ENCODE measurements at places on chromosomes 3 and 15.

DNA sequence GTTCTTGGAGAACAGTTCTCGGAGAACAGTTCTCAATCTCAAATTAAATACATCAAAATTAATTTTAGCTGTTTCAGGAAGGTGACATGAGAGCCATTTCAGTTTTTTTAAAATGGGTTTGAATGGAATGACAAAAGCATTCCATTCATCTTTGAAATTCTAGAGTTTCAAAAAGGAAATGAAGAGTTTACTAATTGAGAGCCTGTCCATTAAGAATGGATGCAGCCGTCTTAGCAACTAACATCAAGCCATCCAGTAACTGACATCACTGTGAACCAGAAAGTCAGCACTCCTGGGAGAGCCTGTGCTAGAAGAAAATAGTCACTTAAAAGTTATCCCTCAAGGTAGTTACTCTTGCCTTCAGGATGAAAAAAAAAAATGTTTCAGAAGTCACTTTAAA, 47.0 kb upstream of the FSTL1 start:
- DNase-seq, result no peak

GRCh38 chr3:112464264-112464663, 35.0 kb downstream of the BTLA start:
- no peak for DNase-seq

DNA sequence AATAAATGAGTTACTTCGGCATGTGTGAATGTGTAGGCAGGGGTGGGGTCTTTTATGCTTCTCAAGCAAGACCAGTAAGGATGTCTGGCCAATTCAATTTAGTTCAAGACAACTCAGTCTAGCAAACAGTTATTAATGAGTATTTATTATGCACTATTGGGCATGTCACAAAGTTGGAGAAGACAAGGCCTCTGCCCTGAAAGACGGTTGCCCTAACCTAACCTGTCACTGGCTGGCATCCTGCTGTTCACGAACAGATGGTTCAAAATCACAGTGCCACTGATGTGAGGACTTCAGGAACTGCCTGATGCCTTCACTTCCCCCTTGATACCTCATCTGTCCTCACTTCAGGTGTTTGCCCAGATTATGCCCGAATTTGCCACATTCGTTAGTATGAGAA, 217.8 kb downstream of the SOX2 start:
- no peak for DNase-seq

DNA sequence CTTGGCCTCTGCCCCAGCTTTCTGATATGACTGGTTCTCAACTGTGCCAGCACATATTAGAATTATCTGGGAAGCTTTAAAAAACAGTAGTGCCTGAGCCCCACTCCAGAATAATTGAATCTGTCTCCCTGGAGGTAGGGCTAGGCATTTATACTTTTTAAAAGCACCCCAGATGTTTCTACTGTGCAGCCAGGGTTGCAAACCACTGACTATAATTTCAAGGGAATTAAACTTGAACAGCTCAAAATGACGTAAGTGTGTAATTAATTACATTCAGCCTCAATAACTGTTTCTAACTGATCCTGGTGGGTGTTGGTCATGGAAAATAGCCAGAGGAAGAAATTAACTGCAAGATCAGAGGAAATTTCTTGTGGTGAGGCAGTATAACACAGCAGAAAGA, 4.4 kb upstream of the IRAK2 start:
- no peak for DNase-seq

DNA sequence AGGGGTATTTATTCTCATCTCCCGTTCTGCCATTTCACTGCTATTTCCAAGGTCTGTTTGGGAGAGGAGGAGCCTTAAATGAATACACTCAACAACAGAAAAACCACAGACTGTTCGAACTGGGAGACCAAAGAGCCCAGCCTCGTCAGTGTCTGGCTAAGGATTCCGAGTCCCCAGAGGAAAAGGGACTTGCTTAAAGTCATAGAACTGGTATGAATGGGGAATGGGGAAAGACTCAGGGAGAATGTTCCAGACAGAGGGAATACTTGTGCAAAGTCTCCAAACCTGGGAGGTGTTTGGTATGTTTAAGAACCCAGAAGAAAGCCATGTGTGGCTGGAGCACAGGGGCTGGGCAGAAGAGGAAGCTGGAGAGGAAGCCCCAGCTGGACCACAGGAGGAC, 46.9 kb downstream of the FAM43A start:
- no peak for DNase-seq

DNA sequence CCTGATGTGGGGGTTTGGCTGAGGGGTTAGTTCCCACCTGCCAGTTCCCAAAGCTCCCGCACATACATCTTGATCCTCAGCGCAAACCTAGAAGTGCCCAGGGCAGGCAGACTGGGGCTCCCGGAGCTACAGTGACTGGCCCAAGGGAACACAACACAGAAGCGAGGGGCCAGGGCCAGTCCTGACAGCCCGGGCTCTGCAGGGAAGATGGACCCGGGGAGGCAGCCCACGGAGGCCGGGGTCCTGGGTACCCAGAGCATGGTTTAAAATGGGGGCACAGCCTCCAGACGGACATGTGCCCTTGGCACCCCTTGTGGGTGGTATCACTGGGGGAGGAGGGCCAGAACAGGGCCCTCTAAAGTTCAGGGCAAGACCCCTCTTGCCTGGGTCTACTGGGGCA, 5.1 kb downstream of the CPN2 start:
- no peak for DNase-seq

DNA sequence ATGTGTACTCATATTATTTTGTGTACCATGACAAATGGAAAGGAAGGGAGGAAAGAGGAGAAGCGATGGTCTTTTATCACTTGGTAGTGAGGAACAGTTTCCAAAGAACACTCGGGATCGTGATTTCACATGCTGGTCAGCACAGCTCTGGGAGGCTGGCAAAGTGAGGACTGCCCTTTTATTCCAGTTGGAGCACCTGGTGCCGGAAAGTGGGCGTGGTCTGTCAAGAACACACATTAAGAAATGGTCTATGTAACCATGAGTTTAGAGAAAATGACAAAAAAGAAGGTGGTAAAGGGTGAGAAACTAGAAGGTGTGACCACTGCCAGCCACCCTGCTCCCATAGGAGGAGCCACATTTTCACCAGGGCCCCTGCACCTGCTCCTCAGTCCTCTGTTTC, 7.0 kb upstream of the TSEN2 start:
- no peak for DNase-seq

GRCh38 chr3:127606981-127607595, 8.9 kb downstream of the MCM2 start:
- no peak for DNase-seq

DNA sequence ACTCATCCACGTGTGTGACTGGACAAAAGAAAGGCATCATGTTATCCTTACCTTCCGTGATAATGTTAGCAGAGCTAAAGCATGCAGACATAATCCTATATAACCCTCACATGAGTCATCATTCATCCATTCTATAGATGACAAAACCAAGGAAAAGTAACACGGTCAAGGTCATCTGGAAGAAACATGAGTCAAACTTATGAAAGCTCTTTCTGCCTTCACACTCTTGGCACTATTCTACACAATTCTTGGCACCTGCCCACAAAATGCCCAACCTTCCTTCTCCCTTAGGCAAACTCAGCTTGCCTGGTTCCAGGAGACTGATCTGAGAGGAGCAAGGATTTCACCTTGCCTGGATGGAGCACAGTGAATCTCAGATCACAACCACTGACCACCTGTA, 66.9 kb downstream of the PRICKLE2 start:
- DNase-seq, result no peak

DNA sequence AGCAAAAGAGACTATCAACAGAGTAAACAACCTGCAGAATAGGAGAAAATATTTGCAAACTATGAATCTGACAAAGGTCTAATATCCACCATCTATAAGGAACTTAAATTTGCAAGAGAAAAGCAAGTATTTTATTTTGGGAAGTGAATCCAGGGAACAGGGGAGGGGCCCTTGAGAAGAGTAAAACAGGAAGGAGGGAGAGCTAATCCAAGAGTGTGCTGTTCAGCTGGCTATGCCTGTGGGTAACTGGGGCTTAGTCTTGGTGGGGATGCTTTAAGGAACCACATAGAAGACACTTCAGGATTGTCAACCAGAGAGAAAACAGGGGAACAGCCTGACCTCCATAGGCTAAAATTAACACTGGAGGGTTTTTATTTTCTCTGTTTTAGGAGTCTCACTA, 3.9 kb upstream of the HHLA2 start:
- no peak for DNase-seq

DNA sequence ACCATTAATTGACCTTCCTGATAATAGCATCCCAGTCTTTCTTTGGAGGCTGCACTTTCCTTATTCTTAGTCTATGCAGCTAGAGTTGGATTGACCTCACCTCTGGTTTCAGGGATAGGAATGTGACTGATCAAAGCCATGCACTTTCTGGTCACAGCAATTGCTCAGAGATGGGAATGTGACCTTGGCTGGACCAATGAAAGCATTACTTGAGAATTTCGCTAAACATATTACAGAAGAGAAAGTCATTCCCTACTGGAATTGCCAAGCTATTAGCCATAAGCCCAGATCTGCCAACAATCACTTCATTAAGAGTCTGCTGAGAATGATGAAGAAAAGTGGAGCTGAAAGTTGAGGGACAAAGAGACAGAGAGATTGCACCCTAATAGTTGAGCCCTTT, 32.7 kb downstream of the RTP1 start:
- DNase-seq, result no peak

DNA sequence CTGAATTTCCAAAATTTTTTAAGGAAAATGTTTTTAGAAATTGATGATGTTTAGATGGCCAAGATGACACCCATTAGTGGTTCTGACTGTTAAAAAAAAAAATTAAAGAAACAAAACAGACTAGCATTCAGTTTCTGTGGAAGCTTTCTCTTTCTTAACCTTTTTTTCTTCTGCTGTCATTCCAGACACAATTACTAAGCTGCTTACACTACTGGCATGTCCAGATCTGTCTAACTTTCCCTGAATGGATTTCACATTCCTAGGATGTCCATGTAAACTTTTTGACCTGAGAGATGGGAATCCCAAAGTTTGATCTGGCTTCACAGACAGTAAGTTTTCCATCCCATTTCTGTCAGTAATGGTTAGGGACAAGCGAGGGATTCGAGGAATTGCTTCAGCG, 10.3 kb upstream of the MTMR10 start:
- DNase-seq, result no peak

- DNase-seq, result no peak
Observed at GRCh38 chr3:134406331-134407238, 32.3 kb upstream of the AMOTL2 start.

DNA sequence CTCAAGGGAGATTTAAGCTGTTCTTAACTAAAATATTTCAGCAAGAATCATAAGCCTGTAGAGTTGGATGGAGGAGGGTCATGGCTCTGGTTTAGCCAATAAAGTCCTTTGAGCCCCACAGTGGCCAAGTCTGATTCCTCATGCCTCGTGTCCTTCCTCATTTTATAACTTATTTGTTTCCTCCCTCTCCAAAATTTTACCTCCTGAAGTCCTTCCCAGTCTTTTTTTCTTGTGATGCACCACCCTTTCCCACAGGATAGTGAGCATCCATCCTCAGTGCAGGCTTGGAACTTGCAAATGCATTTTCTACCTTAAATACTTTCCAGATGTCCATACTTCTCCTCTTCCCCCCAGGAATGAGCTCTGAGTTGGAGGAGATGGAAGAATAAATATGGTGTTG, 162.7 kb upstream of the AGTR1 start:
- no peak for DNase-seq

DNA sequence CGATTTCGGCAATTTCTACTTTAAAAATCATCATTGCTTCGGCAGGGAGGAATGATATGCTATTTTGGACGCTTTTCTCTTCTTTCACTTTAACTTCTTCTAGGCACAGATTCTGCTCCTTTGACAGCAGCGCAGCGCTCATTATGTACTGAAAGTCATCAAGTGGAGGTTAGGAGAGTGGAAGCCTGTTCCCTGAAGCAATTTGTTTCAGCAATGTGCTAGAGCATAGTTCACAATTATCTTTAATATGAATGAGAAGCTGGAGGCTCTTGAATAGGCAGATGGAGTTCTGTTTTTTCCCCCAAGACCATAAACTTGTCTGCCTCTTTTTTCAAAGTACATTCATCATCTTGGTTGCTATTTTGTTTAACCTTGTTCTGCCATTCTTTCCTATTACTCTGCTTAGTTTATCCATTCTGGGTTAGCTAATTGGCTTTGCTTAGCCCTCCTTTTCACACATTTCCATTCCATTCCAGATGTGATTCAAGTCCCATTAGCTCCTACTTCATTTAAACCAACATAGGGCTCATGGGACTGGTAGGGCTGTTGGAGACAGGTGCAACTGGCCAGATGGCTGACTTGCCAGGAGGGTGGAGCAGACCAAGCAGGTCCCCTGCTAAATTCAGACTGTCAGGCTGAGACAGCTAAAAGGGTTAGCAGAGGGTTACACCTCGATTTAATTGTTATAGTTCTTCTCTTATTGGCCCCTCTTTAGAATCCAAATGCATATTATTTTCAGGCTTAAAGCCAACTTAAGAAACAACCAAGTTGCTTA, 534.7 kb upstream of the CBLB start:
- DNase-seq, result no peak

GRCh38 chr3:134485075-134485717, 589 bp downstream of the ANAPC13 start:
- DNase-seq, result peak; percentile 8

DNA sequence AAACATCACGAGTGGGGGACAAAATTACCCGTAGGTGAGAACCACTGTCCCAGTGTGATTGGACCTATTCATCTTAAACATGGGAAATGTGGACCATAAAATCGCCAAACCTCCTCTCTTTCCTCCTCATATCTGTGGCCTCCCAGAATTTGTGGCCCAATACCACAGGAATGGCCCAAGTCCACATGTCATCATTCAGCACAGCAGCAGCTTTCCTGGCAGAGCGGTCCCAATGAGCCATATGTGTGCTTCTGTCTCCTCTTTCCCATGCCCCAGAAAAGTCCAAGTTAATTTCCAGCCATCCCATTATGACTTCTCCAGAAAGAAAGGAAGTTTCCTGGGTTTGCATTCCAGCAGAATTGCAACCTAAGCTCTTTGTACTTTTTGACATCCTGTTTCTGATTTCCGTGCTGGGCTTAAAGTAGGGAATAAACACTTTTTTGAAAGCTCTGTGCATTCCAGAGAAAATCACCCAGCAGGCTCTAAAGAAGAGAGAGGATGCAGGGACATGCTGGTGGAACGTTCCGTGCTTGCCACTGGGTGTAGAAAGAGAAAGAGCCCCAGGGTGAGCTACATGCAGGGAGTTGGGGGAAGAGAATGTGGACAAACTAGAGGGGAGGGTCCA, 259.4 kb upstream of the PROK2 start:
- no peak for DNase-seq

Measured in stimulated activated CD8-positive, alpha-beta memory T cell treated with anti-CD3 and anti-CD28 coated beads, Interleukin-7, amount 100 ng/mL, for 1 hour (primary cell).